ENCODE measurements at places on chromosomes 1 and 21.

DNA sequence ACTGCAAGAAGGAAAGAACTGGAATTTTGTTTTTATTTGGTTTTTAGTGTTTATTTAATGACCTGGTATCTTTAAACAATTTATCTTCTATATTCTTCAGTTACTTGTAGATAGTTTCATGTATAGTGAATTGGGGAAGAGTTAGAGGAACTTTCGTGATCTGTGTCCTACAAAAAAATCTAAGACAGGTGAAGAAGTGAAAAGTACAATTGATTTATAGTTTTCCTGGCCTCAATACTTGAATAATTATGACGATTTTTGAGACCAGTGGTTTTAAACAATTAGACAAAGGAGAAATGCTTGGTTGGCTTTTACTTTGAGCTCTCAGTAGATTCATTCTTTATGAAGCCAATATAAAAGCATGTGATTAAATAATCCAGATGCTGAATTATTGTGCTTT, 7.5 kb downstream of the MIER1 start:
- no peaks in the 10 kb centered on the region for H3K27me3 ChIP-seq
- peak overlapping the region; percentile 54 for H3K4me3 ChIP-seq
- peaks cover 4% of the 10 kb centered on the region for H3K36me3 ChIP-seq
- peak overlapping the region; percentile 82 for H3K27ac ChIP-seq

DNA sequence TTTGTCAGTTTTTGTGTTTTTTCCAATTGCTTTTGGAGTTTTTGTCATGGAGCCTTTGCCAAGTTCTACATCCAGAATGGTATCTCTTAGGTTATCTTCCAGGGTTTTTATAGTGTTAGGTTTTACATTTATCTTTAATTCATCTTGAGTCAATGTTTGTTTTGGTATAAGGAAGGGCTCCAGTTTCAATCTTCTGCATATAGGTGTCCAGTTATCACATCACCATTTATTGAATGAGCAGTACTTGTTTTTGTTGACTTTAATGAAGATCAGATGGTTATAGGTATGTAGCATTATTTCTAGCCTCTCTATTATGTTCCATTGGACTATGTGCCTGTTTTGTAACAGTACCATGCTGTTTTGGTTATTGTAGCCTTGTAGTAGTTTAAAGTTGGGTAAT, 1233.1 kb downstream of the PLA2G4A start:
- no peak overlapping the region for H3K4me3 ChIP-seq
- H3K27ac ChIP-seq, result no peak overlapping the region
- DNase-seq, result no peak
- H3K4me1 ChIP-seq, result no peaks in the 10 kb centered on the region
- H3K36me3 ChIP-seq, result no peaks in the 10 kb centered on the region
- H3K27me3 ChIP-seq, result no peaks in the 10 kb centered on the region

DNA sequence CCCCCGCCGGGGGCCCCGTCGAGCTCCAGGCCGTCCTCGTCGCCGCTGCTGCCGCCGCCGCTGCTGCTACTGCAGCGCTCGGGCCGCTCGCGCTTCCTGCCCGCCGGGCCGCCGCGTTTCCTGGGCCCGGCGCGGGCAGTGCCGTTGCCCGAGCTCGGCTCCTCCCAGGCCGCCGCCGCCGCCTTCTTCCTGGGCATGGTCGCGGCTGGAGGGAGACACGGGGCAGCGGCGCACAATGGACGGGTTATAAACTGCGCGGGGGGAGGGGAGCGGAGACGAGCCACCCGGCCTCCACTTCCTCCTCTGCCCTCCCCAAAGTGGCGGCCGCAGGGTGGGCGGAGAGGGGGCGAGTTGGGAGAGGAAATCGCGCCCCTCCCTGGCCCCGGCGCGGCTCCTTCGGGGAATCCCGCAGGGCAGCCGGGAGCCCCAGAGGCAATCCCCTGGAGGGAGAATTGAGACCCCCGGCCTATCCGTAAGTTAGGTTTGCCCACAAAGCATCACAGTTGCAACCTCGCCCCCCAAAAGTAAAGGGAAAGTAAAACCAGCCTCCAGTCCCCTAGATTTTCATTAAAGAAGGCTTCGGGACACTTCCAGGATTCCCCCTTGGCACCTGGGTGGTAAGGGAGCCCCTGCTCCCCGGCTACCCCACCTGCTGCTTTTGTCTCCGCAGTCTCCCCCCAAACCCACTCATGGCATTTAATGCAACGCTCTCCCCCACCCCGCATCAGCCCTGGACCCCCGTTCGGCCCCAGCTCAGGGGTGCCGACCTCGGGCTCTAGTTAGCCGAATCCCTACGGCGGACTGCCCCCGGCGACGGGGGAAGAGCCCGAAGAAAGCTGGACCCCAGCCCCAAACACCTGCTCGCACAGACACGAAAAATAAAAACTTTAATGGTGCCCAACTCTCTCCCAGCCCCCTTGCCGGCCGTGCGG, 893 bp downstream of the RCC2 start:
- peaks cover 26% of the 10 kb centered on the region for H3K4me1 ChIP-seq
- H3K27me3 ChIP-seq, result no peaks in the 10 kb centered on the region
- DNase-seq, result no peak
- peak overlapping the region; percentile 97 for H3K27ac ChIP-seq
- H3K36me3 ChIP-seq, result peaks cover 41% of the 10 kb centered on the region

DNA sequence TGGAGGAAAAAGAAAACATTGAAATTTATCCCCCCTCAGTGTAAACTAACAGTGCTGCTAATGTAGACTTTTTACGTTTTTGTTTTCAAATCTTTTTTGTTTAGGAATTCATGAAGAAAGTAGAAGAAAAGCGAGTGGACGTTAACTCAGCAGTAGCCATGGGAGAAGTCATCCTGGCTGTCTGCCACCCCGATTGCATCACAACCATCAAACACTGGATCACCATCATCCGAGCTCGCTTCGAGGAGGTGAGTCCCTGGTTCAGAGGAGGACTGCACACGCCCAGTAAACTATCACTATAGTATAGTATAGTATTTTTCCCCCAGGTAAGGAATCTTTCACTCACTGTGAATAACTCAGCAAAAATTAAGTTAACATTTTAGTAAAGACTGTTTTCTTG, 37.8 kb upstream of the BMP8A start:
- no peak overlapping the region for H3K27ac ChIP-seq
- H3K36me3 ChIP-seq, result peaks cover 97% of the 10 kb centered on the region
- no peak overlapping the region for H3K4me3 ChIP-seq
- H3K4me1 ChIP-seq, result no peaks in the 10 kb centered on the region

DNA sequence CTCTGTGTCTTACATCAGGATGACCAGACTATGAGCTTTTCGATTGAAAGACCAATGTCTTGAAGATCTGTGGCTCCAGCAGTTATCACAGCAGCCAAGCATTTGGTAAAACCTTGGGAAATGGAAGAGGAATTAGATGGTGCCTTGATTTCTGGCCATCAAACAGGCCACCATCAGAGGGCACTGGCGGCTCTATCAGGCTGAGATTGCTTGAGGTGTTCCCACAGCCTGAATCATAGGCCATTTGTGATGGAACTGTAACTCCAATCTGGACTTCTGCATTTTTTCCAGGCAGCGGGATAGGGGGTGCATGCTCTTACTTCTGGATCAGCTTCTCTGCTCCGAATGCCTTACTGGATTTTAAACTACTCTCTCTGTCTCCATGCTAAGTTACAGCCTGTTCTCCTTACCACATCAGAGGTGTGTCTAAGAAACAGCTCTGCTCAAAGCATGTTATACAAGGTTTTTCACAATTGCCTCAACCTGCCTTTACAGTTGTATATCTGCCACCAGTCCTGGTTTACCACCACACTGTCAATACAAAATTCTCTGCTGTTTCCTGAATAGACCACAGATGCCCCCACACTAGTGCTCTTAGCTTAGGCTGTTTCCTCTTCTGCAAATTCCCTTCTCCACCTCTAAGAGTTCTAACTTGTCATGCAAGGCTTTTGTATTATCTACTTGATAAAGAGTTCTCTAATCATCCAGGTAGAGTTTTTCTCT, 180.9 kb downstream of the PTGER3 start:
- no peaks in the 10 kb centered on the region for H3K27me3 ChIP-seq
- no peaks in the 10 kb centered on the region for H3K36me3 ChIP-seq
- DNase-seq, result no peak
- H3K4me1 ChIP-seq, result no peaks in the 10 kb centered on the region
- no peak overlapping the region for H3K4me3 ChIP-seq
- H3K27ac ChIP-seq, result no peak overlapping the region

DNA sequence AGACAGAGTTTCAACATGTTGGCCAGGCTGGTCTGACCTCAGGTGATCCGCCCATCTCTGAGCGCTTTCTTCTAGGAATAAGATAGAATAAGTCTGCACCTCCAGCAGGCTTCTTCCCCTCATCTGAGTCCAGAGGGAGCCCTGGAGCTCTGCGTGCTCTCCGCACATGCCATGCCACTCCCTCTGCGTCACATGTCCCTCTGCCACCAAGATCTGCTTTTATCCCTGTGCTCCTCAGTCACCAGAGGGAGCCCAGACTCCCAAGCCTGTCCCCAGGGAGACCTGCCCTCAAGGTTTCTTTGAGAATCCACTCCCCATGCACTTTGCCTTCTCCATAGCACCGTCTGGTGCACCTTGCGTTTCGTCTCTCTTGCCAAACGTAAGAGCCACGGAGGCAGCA, 213.0 kb downstream of the CAMTA1 start:
- no peaks in the 10 kb centered on the region for H3K36me3 ChIP-seq
- no peak overlapping the region for H3K27ac ChIP-seq
- H3K4me3 ChIP-seq, result no peak overlapping the region
- H3K27me3 ChIP-seq, result no peaks in the 10 kb centered on the region

DNA sequence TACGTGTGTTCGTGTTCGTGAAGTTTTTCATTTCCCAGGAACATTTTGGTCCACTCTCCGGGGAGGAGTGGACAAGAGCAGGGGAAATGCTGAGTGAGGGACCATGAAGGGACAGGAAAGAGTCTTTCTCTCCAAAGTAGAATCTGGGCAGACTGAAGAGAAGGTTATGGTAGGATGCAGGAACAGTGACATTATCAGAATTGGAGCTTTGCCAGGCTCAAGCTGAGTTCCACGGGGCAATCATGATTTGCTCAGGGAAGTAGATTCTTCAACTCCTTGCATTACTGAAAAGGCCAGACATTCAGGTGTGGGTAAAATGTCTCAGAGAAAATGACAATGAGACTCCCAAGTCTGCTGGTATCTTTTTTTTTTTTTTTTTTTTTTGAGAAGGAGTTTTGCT, 16.6 kb downstream of the ATP1A4 start:
- H3K36me3 ChIP-seq, result no peaks in the 10 kb centered on the region
- DNase-seq, result no peak
- H3K27ac ChIP-seq, result no peak overlapping the region
- no peaks in the 10 kb centered on the region for H3K27me3 ChIP-seq

GRCh38 chr1:154154534-154155191, at the start of gene NUP210L:
Gene NUP210L, minus strand, starts transcription at chr1:154155073.
- H3K27ac ChIP-seq, result no peak within 1 kb of the TSS
- H3K36me3 ChIP-seq, result peaks cover 43% of the 10 kb centered on the region
- H3K27me3 ChIP-seq, result no peaks in the 10 kb centered on the region
- H3K4me1 ChIP-seq, result no peaks in the 10 kb centered on the region
- DNase-seq, result no peak
- H3K4me3 ChIP-seq, result no peak within 1 kb of the TSS

DNA sequence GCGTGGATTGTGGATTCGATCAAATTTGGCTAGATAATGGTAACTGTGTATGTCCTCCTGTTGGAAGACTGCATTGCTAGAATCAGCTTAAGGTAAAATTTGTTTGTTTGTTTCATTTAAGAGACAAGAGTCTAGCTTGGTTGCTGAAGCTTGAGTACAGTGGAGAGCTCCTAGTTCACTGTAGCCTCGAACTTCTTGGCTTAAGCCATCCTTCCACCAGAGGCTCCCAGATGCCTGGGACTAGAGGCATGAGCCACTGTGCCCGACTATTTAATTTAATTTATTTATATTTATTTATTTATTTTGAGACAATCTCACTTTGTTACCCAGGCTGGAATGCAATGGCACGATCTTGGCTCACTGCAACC, 1.5 kb downstream of the PHACTR4 start:
- H3K4me1 ChIP-seq, result peaks cover 30% of the 10 kb centered on the region
- H3K27ac ChIP-seq, result no peak overlapping the region
- no peak for DNase-seq
- no peaks in the 10 kb centered on the region for H3K27me3 ChIP-seq
- H3K36me3 ChIP-seq, result peaks cover 14% of the 10 kb centered on the region
- peak overlapping the region; percentile 95 for H3K4me3 ChIP-seq

DNA sequence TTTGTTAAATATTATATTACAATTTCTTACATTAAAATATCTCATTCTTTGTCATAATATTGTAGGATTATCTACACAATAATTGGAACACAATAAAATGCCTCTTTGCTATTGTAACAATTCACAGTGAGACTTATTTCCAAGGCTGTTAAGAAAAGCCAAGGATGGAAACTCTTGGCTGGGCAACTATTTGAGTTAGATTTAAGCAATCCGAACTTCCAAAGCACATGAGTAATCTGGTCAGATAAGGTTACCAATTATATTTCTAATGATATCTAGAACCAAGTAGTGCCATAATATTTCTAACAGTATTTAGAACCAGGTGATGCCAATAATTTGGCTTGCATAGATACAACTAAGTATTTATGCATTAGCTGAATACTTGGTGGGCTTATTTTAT, 154.7 kb upstream of the KCNK2 start:
- DNase-seq, result no peak
- no peaks in the 10 kb centered on the region for H3K4me1 ChIP-seq
- H3K27me3 ChIP-seq, result no peaks in the 10 kb centered on the region
- H3K36me3 ChIP-seq, result no peaks in the 10 kb centered on the region
- H3K27ac ChIP-seq, result no peak overlapping the region
- H3K4me3 ChIP-seq, result no peak overlapping the region

DNA sequence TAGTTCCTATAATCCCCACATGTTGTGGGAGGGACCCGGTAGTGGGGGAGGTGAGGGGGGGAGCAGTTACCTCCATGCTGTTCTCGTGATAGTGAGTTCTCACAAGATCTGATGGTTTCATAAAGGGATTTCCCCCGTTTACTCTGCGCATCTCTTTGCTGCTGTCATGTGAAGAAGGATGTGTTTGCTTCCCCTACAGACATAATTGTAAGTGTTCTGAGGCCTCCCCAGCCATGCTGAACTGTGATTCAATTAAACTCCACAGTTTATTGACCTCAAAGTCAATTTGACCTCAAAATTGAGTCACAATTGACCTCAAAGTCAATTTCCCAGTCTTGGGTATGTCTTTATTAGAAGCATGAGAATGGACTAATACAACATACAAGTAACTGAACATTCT, 19.7 kb downstream of the DPH5 start:
- H3K4me3 ChIP-seq, result no peak overlapping the region
- peaks cover 13% of the 10 kb centered on the region for H3K36me3 ChIP-seq
- no peak for DNase-seq
- no peaks in the 10 kb centered on the region for H3K27me3 ChIP-seq
- no peak overlapping the region for H3K27ac ChIP-seq

- H3K27me3 ChIP-seq, result peaks cover 4% of the 10 kb centered on the region
- no peak overlapping the region for H3K4me3 ChIP-seq
- no peak overlapping the region for H3K27ac ChIP-seq
- DNase-seq, result no peak
Observed at GRCh38 chr1:22431965-22432364, 19.7 kb upstream of the ZBTB40 start.
